ENCODE measurements at places on chromosomes 7 and 10. TPM values are rescaled to one million over a fixed set of nuclear protein-coding genes. Genes with fewer than 3 reads are reported as not detected.

The ZNF212 gene
- total RNA-seq = 2.7 TPM

The LIPJ gene
- total RNA-seq = not detected

The TAF3 gene
- 6.5 TPM for total RNA-seq

- DNase-seq = no peak
Measured at GRCh38 chr10:125549653-125550052, 133.3 kb downstream of the TEX36 start.

- no peak for DNase-seq
Measured at GRCh38 chr10:115095758-115096157, 2.6 kb downstream of the ATRNL1 start.

GRCh38 chr10:113517901-113518260, 35.0 kb upstream of the HABP2 start:
- no peak for DNase-seq
